ENCODE measurements at places on chromosomes 7 and 10. TPM values are rescaled to one million over a fixed set of nuclear protein-coding genes. Genes with fewer than 3 reads are reported as not detected.

IGFBP3 gene
- total RNA-seq = 1,159 TPM

PMPCB gene
- 59.2 TPM for total RNA-seq

NFE2L3 gene
- 3.0 TPM for total RNA-seq

IQCE gene
- total RNA-seq = 9.6 TPM

PTPRZ1 gene
- 0.46 TPM for total RNA-seq

ANKRD30A gene
- not detected for total RNA-seq

All from smooth muscle cell of the pulmonary artery (primary cell).